ENCODE measurements at places on chromosomes 4 and X.

- no peak for DNase-seq
These were observed 2.4 kb downstream of the TADA2B start for GRCh38 chr4:7045553-7045952.

- DNase-seq: no peak
These were observed 154.8 kb upstream of the ZFP42 start for GRCh38 chr4:187840814-187841213.

GRCh38 chrX:70166601-70167590 is 10.4 kb upstream of the DGAT2L6 start:
- no peak for DNase-seq

DNA sequence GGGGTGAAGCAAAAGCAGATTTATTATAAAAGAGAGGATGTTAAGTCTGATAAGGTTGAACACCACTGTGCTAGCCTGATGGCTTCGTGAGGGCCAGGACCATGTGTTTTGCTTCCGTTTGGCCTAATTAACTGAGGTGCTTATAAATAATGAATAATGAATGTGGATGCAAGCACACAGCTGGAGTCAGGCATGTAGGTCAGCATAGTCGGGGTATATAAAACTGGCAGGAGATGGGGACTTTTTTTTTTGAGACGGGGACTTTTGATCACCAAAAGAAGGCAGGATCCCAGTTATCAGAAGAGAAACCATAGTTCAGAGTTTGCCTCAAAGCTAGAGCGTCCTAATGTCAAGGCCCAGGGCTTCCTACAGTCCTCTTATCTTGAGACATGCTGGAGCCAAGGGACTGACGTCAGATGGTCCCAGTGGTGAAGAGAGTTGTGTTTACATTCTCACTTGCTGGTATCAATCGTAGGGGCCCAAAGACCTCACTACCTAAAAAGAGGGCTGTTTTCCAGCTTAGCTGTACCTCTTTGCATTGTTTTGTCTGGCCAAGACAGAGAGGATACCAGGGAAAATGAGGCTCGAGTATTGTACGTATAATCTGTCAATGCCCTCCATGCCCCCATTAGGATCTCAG is 50.4 kb downstream of the RTL9 start:
- no peak for DNase-seq

All from GM10248 (cell line).